ENCODE measurements at places on chromosomes 7 and 10.

GRCh38 chr7:113809581-113809980 is 109.2 kb downstream of the PPP1R3A start:
- no peak for DNase-seq

GRCh38 chr10:59177031-59177797 is 771 bp downstream of the PHYHIPL start:
- no peak for DNase-seq

DNA sequence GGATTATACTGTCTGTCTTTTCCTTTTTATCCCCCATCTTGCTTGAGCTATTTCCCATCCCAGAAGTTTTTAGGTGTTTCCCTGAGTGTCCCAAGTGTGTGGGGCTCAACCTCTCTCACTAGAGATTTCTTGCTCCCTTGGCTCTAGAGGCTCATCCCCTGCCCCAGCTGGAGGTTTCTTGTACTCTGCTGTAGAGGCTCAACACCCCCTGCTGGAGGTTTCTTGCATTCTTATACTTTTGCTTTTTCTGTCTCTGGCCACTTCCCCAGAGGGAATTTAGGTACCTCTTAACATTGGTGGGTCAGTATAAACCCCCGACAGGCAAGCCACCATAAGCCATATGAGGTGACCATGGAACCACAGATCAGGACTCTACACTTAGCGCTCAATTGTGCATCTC is 114.2 kb upstream of the FAM3C start:
- peak; percentile 60 for DNase-seq

GRCh38 chr7:135160858-135161653 is 9.5 kb downstream of the CYREN start:
- no peak for DNase-seq

DNA sequence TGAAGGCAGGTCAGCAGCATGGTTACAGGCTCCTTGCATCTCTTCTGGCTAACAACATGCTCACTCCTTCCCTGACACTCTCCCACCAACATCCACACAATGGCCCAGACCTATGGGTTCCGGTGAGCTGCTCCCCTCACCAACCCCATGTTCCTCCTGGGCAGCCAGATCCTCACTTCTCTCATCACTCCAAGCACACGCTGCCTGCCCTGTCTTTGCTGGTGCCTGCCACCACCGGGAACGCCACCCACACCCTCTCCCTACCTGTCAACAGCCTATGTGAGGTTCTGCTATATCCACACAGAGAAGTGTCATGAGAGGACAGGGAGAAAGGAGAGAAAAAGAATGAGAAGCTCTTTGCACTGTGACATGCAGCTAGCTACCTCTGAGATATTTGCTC is 14.6 kb downstream of the PARP12 start:
- no peak for DNase-seq

DNA sequence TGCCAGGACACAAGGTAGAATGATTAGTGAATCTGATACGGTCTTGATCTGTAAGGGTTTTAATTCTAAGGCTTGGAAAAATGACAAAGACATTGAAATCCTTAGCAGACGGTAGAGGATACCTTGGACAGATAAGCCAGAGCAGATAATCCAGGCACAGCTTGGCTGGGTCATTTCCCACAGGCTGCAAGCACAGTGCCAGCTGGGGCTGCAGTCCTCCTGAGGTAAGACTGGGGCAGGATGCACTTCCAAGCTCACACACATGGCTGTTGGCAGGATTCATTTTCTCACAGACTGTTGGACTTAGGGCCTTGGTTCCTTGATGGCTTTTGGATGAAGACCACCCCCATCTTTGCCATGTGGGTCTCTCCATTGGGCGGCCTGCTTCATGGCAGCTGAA is 63.2 kb upstream of the BMPER start:
- DNase-seq: no peak

DNA sequence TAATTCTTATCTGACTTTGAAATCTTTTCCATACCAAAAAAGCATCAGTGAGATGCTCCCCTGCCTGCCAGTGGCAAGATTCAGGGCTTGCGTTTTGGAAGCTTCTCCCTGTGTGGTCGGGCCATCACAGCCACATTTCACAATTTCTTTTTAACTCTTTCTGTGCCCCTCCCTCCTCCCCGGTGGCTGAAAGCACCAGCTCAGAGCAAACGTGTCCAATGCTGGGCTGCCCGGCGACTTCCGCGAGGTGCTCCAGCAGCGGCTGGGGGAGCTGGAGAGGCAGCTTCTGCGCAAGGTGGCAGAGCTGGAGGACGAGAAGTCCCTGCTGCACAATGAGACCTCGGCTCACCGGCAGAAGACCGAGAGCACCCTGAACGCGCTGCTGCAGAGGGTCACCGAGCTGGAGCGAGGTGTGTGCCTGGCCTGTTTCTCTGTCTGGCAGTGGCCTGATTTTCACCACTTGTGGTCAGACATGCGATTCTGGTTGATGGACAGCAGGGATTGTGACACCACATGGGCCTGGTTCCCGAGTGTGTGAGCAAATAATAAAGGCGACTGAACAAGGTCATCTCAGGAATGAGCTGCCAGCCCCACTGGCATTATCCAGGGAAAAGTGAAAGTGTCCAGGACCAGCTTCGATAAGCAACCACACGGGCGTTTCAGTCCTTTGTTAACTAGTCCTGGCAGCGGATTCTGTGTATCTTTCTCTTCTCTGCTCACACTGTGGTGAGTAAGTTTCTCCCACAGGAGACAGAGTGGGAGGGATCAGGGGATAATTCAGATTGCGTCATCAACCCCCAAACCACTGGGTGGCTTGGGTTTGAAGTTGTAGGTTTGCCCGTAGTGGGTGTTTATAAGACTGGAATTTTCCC is 2.6 kb downstream of the NPTX2 start:
- DNase-seq: no peak

DNA sequence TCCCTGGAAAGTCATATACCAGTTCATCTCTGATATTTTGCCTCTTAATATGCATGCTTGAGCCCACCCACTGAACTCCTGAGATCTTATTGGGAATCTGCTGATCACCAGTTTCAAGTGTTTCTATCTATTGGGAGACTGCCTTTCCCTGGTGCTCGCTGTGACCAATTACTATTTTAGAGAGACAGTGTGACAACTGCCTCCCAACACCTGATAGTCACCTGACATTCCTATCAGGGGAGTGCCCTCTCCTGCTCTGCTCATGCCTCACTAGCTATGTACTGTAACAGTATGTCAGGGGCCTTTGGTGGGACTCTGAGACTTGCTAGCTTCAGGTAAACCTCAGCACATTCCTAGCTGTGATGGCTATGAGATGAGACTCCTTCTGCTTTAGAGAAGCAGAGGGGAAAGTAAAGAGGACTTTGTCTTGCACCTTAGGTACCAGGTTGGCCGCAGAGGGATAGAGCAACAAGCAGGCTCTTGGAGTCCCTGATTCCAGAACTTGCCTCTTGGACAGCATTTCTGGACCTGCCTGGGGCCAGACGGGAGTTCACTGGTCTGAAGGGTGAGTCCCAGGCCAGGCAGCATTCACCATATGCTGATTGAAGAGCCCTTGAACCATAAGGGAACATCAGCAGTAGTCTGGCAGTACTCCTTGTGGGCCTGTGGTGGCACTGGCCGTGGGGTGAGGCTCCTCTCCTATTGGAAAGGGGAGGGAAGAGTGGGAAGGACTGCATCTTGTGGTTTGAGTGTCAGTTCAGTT is 34.4 kb upstream of the ARHGAP12 start:
- DNase-seq: no peak

GRCh38 chr7:32890010-32890792 is 1.4 kb downstream of the KBTBD2 start:
- DNase-seq: peak; percentile 74
